B cell (primary cell): ENCODE measurements at places on chromosomes 6 and 20. TPM values are rescaled to one million over a fixed set of nuclear protein-coding genes. Genes with fewer than 3 reads are reported as not detected.

The POU3F2 gene
- total RNA-seq = not detected in 2 replicates

- no peaks in the 10 kb centered on the region for H3K4me1 ChIP-seq
- no peak overlapping the region for H3K27ac ChIP-seq
- no peak overlapping the region for H3K4me3 ChIP-seq
- H3K36me3 ChIP-seq = no peaks in the 10 kb centered on the region
Observed at GRCh38 chr6:82380566-82381185, 17.1 kb downstream of the TPBG start.

DNA sequence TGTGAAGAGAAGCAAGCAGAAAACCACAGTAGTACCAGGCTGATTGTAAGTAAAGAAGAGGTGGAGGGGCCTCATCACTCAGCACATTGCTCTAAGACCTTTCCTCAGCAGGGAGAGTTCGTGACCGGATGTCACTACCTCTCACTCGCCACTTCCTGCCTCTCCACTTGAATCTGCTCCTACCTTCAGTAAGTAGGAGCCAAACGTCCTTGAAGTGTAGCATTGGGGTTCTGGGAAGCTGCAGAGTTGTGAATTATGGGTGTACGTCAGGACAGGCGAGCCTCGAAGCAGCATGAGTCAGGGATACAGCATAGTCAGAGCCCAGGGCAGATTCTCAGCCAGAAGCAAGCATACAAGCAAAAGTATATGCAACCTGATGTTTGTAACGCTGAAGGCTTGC is 224.9 kb downstream of the PHACTR1 start:
- peaks cover 5% of the 10 kb centered on the region for H3K4me1 ChIP-seq
- H3K27ac ChIP-seq = no peak overlapping the region

DNA sequence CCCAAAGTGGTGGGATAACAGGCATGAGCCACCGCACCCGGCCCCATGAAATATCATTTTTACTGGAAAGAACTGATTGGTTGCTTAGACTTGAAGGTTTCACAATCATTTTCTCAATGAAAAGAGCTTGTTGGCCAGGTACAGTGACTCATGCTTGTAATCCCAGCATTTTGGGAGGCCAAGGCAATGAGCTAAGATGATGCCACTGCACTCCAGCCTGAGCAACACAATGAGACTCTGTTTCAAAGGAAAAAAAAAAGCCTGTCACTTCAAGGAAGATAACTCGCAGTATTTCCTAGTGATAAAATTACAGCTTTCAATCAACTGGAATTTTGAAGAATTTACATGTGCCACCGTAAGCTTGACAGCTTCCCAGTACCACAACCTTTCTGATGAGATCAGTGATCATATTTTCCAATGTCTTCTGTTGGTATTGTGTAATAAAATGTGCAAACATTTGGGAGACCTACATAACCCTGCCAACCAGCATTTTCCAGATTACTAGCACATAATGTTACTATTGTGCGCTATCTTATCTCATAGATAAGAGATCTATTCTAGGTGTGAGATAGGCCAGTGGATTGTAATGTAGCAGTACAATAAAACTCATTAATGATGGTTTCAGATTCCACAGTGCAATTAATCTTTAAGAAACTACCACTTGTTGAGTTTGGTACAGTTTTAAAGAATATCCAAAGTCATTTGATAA is 7.2 kb downstream of the PNLDC1 start:
- no peaks in the 10 kb centered on the region for H3K36me3 ChIP-seq
- no peak for DNase-seq
- H3K4me3 ChIP-seq = no peak overlapping the region
- no peaks in the 10 kb centered on the region for H3K4me1 ChIP-seq
- H3K27me3 ChIP-seq = no peaks in the 10 kb centered on the region

DNA sequence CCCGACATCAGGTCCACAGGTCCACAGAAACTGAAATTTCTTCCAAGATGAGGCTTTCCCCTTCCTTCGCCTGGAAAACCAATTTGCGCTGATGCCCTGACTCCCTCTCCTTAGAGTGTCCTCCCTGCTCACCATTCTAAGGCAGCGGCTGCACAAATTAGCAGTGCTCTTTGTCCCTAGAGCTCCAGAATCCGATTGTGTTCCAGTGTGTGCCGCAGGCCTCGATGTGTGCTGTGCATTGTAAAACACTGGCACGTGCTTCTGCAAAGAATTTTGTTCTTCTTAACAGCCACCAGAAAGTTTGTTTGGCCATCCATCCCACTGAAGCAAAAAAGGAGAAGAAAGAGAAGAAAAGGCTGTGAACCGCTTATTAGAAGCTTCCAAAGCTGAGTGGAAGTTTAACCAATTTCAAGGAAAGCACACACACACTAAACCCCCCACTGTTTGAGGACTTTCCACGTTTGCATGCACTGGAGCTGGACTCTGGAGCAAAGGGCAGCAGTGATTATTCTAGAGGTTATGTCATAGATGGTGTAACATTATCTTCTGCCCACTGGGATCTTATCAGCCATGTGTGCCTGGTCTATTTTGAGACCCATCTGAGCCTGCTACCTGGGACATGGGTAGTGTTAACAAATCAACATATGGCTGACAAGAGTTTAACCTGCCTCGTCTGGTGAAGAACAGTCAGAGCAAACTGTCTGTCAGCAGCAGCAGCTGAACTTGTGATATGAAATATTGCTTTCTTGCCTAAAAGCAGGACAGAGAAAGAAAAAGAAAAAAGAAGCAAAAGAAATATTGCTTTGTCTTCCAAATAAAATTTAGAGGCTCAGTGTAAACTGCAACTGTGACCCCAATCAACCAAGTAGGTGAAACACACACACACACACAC is 64.9 kb upstream of the RREB1 start:
- no peak overlapping the region for H3K4me3 ChIP-seq
- no peak overlapping the region for H3K27ac ChIP-seq
- H3K36me3 ChIP-seq = no peaks in the 10 kb centered on the region
- H3K4me1 ChIP-seq = peaks cover 17% of the 10 kb centered on the region
